ENCODE measurements at places on chromosomes 4 and X. TPM values are rescaled to one million over a fixed set of nuclear protein-coding genes. Genes with fewer than 3 reads are reported as not detected.

DNA sequence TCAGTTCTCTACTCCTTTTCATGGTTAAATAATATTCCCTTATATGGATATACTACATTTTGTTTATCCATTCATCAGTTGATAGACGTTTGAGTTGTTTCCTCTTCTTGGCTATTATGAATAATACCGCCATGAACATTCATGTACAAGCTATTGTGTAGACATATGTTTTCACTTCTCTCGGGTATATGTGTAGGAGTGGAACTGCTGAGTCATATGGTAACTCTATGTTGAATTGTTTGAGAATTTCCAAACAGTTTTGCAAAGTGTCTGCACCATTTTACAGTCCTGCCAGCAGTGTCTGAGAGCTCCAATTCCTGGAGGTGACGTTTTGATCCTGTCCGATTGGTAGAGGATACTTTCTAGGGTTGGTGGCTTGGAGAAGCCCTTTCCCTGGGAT is 23.6 kb downstream of the PLAC1 start:
- no peak for DNase-seq

- no peak for DNase-seq
Measured at GRCh38 chr4:113665036-113665435, 96.5 kb downstream of the CAMK2D start.

The RAB41 gene
- polyA plus RNA-seq = 1.2 TPM

DNA sequence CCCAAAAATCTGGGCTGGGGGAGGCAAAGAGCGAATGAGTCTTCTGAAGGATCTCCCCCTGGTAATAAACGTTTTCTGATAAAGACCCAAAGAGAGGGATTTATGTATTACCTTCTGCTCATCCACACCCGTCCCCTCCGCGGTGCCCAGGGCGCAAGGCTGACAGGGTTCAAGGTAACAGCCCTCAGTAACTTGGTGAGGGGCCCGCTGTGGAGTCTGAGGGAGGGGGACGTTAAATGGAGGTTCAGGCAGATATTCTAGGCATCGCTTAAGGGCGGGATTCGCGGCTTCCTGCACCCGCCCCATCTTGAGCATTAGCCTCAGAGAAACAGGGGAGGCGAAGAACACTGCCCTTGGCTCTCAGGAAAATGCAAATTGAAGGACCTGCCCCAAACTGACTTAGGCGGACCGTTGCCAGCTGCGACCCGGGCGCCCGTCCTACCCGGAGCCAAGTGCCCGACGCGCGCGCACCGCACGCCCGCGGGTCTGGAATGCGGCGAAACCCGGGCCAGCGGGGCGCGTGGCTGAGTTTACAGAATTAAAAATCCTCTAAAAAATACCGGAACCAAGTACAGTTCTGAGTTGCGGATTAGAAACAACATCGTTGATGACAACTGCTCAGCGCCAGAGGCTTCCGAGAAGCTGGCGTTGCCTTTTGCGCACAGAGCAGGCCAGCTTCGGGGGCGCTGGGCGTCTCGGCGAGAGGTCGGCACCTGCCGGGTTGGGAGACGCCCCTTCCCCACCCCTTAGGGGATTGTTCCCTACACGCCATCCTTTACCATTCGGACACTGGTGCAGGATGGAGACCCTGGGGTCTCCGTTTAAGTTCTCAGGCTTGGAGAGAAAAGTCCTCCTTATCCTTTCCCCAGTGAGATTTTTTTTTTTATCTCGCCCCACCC is 2.8 kb downstream of the HELT start:
- DNase-seq = no peak

The PRRG3 gene
- 8.4 TPM for polyA plus RNA-seq

DNA sequence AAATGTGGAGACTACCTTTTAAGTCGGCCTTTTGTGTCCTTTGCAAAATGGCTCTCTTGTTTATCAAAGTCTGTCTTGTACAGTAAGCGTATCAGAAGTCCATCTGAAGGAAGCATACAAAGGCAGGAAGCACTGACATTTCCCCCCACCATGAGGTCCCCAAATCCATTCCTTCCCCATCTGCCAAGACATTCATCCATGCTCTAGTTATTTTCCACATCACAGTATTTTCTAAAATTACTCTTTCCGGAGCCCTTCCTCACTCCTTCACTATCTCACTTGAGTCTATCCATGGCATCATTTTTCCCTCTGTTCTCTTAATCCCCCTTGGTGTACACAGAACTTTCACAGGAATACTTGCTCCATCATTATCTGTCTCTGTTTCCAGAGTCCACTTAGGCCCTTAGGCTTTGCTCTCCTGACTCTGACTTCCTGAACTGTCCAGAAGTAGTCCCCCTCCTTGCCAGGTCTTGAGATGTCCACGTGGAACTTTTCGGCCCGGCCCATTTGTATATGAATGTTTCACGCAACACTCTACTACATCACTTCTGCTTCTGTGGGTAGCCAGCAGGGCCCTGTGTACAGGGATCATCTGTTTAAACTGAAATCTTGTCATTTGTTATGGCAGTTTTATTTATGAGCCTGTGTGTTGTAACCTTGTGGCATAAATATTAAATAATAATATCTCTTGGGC is 2.1 kb downstream of the SEL1L3 start:
- no peak for DNase-seq

The LRCH2 gene
- 14.1 TPM for polyA plus RNA-seq

DNA sequence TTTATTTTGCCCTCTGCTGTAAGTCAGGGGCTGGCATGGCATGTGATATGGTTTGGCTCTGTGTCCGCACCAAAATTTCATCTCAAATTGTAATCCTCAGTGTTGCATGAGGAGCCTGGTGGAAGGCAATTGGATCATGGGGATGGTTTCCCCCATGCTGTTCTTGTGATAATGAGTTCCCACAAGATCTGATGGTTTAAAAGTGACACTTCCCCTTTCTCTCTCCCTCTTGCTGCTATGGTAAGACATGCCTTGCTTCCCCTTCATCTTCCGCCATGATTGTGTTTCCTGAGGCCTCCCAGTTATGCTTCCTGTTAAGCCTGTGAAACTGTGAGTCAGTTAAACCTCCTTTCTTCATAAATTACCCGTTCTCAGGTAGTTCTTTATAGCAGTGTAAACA is 72.0 kb upstream of the MSX1 start:
- no peak for DNase-seq

DNA sequence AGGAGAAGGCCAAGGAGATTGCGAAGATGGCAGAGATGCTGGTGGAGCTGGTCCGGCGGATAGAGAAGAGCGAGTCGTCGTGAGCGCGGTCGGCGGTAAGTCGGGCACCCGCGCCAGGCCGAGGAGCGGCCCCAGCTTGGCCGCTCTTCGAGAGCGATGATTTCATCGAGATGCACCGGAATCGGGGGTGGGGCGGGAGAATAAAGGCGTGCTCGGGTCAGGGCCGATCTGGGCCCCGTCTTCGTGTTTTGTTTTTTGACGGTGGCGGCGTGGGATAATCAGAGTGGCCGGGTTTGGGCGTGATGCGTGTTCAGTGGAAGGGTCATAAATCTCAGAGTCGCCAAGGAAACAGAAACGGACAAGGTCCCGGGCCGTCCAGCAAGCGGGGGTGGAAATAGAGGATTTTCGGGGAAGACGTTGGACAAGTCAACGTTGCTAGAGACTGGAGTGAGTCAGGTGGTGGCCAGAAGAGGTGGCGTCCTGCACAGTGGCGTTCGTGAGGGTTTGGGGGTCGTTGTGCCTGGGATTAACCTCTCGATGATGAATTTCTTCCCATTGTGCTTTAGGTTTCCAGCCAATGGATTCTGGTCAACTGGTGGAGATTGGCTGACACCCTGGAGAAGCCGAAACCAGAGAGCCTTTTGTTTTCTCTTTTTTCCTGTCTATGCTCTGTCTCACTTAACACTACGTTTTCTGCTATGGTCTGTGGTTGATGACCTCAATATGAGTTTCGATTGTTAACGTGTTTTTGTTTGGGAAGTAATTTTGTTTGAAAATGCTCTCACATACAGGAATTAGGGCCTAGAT is 882 bp downstream of the MRFAP1 start:
- DNase-seq = no peak

The CT45A2 gene
- not detected for polyA plus RNA-seq

GRCh38 chrX:63658920-63659319 is 126.1 kb downstream of the ARHGEF9 start:
- DNase-seq = no peak

DNA sequence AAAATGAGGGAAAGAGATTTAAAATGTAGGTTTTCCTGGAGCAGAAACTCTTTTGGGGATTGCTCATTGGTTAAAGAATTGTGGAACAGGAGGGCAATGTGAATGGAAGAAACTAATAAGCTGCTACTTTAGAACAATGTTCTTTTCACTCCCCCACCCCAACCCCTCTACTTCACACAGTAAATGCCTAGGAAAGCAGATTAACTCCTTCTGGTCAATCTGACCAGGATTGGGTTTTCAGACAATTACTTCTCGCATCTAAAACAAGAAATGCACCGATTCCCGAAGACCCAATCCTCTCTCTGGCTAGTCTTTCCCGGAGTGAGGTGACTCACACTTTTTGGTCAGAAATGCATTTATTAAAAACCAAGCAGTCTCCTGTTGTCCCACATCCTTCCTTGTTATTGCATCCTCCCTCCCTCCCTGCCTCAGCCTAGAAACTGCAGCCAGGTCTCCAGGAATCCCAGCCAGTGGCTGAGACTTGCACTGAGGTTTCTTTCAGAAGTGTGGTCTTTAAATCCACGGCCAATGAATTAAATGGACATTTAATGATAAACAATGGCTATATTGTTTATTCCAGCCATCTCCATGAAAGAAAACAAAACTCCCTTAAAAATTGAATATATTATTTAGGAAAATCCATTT is 21.4 kb downstream of the MFAP3L start:
- no peak for DNase-seq

DNA sequence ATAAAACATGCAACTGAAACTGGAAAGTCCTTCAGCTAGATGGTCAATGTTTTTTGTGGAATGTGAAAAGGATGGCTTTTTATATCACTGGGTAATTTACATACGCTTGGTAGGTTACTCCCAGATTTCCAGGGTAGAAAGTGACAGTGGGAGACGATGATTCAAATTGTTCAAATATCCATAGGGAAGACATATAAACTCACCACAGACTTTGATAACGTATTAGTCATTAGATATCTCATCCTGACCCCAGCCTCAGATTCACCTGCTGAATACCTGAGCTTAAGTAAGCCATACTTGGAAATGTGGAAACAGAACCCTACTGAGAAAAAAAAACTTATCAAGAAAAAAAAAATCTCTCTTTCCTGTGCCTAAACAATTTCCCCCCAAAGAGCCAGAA is 169.4 kb downstream of the ZNF674 start:
- DNase-seq = no peak

The DIPK2B gene
- polyA plus RNA-seq = 10.7 TPM

DNA sequence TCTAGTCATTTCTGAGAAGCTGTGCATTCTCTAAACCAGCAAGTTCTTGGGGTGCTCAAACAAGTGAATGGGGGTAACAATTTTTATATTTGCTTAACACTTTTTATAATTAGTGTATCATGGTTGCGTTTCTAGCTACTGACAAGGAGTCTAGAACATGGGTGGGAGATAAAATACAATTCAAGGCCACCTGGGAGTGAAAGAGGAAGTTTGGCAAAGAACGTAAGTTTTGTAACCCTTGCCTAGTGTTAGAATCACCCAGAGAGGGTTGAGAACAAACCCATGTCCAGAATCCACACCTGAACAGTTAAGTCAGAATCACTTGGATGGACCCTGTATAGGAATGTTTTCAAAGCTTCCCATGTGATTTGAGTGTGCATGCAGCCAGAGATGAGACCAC is 92.7 kb downstream of the AFF2 start:
- DNase-seq = no peak

The XAGE2 gene
- not detected for polyA plus RNA-seq

The MAGEB10 gene
- not detected for polyA plus RNA-seq

The GUCY1B1 gene
- 71.1 TPM for polyA plus RNA-seq

GRCh38 chrX:57103489-57103888 is 17.9 kb downstream of the SPIN2B start:
- no peak for DNase-seq

DNA sequence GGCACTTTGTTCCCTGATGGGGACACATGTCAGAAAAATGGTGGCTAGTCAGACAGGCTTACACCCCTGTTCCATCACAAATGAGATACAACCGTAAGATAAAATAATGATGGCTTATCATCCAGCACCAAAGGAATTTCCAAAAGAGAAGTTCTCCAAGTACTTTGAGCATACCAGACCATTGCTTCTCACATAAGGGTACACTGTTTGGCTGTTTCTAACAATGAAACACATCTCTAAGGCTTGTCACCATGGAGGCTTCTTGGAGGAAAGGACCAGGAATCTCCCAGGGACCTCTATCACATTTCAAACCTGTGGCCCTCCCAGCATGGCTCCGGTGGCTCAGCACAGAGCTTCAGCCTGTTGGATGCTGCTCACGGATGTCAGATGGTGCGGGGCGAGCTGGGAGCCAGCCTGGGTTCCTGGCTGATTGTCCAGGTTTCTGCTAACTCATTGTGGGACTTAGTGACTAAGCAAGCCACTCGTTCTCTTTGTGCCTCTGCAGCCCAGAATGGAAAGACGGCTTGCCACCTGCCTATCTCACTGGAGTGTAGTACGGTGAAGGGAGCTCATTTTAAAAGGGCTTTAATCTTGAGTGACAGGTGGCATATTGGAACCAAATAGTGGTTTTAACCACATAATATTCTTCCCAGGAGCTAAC is 54.5 kb downstream of the FHDC1 start:
- DNase-seq = no peak

GRCh38 chr4:188657365-188657764 is 518.1 kb downstream of the TRIML1 start:
- DNase-seq = no peak

DNA sequence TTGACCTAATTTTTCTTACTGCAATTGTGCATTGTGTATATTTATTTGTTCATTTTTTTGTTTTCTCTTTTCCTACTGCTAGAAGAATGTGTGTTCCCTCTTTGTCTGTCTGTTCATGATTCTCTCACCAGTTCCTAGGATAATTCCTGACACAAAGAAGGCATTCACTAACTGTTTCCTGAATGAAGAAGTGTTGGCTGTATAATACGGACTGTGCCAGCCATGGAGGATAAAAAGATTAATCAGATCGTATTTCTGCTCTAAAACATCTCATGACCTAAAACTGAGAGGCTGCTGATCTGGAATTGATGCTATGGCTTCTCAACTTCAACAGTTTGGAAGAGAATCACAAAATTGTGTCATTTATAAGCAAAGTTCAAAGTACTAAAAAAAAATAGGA is 563.1 kb upstream of the FRG1 start:
- no peak for DNase-seq

DNA sequence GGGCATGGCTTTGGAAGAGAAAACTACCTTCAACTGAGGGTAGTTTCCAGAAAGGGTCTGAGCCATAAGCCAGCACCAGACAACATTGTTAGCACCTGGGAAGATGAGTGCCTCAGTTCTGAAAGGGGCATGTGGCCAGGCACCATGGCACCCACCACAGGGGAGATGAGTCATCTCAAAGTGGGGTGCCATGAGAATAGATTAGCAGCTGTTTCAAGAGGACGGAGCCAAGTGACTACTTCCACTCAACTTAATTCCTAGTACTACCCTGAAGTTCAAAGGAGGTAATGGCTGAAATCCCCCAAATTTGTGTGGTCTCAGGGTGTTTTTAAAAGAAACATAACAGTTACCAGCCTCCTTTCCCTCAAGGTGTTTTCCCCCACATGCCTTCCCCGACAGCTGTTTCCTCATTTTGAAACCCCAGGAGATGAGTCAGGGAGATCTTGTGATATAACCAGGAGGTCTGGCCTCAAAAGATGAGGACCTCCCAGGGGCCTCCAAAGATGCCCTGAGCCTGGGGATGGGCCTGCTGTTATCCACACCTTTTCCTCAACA is 27.8 kb upstream of the FTHL17 start:
- no peak for DNase-seq

The NWD2 gene
- 0.15 TPM for polyA plus RNA-seq

- DNase-seq = no peak
Measured at GRCh38 chr4:116233971-116234370, 851.4 kb downstream of the TRAM1L1 start.

The PDE5A gene
- 42.8 TPM for polyA plus RNA-seq

- DNase-seq = no peak
Measured at GRCh38 chr4:112167794-112168193, 22.5 kb downstream of the FAM241A start.

All from renal cortex interstitium (tissue), 15 donors.